ENCODE measurements at places on chromosomes 16 and 17. TPM values are rescaled to one million over a fixed set of nuclear protein-coding genes. Genes with fewer than 3 reads are reported as not detected.

DNA sequence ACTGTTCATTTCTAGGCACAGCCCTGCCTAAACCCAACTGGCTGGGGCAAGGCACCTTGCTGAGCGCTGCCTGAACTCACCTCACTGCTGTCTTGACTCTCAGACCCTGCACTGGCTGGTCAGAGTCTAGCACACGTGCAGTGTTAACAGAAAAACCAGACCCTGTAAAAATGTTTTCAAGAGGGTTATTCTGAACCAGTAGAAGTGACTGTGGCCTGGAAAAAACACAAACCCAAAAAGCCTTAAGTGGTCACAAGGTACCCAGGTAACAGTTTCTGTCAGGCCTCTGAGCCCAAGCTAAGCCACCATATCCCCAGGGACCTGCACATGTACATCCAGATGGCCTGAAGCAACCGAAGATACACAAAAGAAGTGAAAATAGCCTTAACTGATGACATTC, 6.1 kb upstream of the EIF4A3 start:
- H3K4me1 ChIP-seq, result peaks cover 10% of the 10 kb centered on the region
- DNase-seq, result no peak
- no peaks in the 10 kb centered on the region for H3K36me3 ChIP-seq
- H3K27ac ChIP-seq, result no peak overlapping the region
- H3K27me3 ChIP-seq, result no peaks in the 10 kb centered on the region
- H3K4me3 ChIP-seq, result no peak overlapping the region

GRCh38 chr17:19766421-19767270, 18.5 kb upstream of the ALDH3A1 start:
- H3K36me3 ChIP-seq, result no peaks in the 10 kb centered on the region
- no peak overlapping the region for H3K4me3 ChIP-seq
- H3K27ac ChIP-seq, result no peak overlapping the region

DNA sequence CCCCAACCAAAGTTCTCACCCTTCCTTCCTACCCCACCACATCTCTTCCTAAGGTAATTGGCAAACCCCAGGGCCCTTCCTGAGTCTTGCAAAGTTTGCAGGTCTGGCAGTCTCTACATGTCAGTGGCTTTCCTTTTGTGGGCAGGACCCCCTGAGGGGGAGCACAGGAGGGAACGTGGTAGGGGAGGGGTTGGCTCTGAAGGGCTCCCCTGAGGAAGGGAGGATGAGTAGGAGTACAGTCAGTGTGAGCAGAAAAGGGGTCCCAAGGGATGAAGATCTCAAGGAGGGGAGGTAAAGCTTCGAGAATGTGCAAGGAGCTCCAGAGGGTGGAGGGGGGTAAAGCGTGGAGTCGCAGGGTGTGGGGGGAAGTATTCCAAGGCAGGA, 206.9 kb downstream of the RAB11FIP4 start:
- no peaks in the 10 kb centered on the region for H3K27me3 ChIP-seq
- no peaks in the 10 kb centered on the region for H3K36me3 ChIP-seq
- no peak for DNase-seq
- peaks cover 39% of the 10 kb centered on the region for H3K4me1 ChIP-seq
- no peak overlapping the region for H3K27ac ChIP-seq

DNA sequence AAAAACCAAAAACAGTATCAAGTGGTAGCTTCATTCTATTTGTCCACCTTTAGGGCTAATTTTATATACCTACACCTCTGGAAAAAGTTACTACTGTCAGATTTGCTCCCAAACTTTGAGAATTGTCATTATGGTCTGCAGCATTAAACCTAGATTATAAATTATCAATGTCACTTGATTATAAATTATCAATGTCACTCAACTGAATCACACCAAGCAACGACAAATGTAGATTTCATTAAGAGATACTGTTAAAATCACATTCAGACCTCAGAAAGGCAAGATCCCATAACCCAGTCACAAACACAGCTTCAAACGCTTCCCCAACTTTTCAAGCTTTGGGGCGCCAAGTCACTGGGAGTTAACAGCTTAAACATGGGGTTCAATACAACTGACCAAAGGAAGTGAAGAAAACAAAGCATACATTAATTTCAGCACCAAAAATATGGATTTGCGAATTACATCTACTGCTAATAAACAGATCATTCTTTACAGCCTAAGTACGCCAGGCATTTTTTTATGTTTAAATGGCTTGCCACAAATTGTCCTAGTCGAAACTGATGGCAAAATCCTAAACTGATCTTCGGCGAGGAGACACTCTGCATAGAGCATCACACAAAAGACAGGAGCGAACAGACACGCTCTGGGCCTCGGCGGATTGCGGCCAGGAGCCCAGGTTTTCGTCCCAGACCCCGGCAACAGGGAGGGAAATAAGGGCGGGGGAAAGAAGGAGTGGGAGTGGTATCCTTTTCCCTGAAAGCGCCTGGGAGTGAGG, 981 bp downstream of the GLG1 start:
- no peaks in the 10 kb centered on the region for H3K27me3 ChIP-seq
- no peaks in the 10 kb centered on the region for H3K36me3 ChIP-seq
- DNase-seq, result no peak
- peaks cover 12% of the 10 kb centered on the region for H3K4me1 ChIP-seq

DNA sequence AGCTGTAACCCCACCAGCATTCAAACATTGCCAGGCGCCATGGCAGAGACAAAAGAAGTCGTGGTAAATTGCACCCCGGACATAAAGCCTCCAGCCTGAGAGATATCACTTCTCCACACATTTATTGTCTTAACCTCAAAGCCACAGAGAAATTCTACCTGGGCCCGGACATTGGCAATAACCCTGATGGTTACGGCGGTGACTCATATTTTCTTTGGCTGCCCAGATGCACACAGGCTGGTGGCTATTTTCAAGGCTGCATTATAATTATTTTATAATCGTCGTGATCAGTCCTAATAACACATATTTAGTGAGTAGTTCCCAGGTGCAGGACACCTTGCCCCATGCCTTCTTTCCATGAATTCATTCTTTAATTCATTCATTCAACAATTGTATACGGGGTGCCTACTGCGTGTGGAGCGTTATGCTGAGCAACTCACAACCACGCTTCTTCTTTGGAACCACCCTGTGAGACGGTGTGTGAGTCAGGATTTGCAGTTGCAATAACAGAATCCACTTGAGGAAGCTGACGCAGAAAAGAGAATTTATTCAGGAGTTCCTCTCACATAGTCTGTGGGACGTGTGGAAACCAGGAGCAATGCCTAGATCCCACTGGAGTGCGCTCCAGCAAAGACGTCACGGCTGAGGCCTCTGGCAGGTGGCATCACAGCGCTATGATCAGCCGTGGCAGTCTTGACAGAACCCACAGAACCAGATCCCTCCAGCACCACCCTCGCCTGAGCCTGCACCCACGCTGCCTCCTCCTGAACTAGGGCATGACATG, 245.7 kb downstream of the FOXL1 start:
- peaks cover 40% of the 10 kb centered on the region for H3K27me3 ChIP-seq
- DNase-seq, result peak; percentile 74
- no peaks in the 10 kb centered on the region for H3K36me3 ChIP-seq
- no peak overlapping the region for H3K27ac ChIP-seq
- H3K4me3 ChIP-seq, result no peak overlapping the region

DNA sequence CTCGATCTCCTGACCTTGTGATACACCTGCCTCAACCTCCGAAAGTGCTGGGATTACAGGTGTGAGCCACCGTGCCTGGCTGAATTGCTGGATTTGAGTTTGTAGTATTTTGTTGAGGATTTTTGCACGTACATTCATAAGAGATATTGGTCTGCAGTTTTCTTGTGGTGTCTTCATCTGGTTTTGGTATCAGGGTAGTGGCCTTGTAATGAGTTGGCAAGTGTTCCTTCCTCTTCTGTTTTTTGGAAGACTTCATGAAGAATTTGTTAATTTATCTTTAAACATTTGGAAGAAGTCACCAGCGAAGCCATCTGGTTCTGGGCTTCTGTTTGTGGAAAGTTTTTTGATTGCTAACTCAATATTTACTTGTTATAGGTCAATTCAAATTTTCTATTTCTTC, 26.9 kb downstream of the SPNS3 start:
- no peak for DNase-seq
- no peaks in the 10 kb centered on the region for H3K4me1 ChIP-seq
- H3K4me3 ChIP-seq, result no peak overlapping the region
- peaks cover 19% of the 10 kb centered on the region for H3K27me3 ChIP-seq
- H3K27ac ChIP-seq, result no peak overlapping the region

The KCNH4 gene
- 0.03 TPM for polyA plus RNA-seq

The KRT28 gene
- not detected for polyA plus RNA-seq

The KRTAP4-3 gene
- not detected for polyA plus RNA-seq

The IGFALS gene
- not detected for polyA plus RNA-seq

All from IMR-90 (cell line).